ENCODE measurements at places on chromosomes 1 and 21.

DNA sequence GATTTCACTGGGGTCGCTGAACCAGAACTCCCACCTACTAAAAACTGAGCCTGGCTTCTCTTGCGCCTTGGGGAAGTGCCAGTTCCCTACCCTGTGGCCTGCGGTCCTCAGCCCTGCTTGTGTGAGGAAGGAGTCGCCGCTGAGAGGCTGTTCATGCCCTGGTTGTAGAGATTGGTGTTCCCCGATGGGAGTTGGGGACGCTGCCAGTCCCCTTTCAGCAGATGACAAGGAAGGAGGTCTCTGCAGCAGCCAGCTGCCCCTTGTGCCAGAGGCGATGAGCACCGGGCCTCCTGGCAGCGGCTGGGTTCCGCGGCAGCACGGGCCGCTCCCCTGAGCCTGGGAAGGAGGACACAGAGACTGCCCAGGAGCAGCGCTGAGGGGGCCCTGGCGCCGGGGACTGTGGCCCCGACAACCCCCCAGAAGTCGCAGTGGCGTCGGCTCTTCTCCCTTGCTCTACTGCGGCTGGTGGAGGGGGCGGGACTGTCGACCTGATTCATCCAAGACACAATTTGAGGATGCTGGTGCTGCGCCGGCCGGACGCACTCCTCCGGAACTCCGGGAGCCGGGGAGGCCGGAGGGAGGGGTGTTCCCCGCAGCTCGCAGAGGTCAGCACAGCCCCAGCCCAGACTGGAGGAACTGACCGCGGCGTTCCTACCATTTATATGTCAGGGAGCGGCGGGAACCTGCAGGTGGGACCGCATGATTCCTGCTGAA lies 12.0 kb upstream of the ADORA3 start:
- no peak for DNase-seq

DNA sequence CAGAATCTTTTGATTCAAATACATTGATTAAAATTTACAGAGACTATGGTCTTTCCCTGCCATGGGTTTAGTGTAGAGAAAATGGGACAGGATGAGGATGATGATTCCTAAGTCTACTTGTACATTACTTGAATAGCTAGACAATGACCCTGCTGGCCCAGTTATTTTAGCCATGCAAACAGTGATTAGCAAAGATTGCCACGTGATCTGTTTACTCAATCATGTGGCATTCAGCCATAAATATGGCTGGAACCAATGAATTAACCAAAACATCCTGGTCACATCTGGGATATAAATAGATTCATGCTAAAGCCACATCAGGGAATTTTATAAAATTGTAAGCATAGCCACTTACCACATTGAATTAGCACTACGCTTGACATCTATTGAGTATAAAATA lies 167.3 kb downstream of the PBX1 start:
- no peak for DNase-seq

- no peak for DNase-seq
Measured at GRCh38 chr1:225763716-225764548, 13.7 kb upstream of the SRP9 start.

DNA sequence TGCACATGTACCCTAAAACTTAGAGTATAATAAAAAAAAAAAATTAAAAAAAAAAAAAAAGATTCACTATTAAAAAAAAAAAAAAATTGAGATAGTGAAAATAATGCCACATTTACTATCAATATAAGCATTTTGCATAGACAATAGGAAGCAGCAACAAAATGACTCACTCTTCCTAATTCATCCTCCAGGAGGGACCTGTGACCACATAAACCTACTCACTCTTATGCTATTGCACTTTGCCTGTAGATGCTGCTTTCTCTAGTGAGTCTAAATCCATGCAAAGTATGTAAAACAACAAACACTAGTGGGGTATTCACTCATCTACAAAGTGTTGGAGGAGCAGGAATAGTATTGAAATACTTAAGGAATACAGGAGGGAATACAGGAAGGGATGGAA lies 2.9 kb downstream of the OR10J5 start:
- no peak for DNase-seq

GRCh38 chr21:35153671-35154070 lies 104.6 kb upstream of the RUNX1 start:
- no peak for DNase-seq

- no peak for DNase-seq
Measured at GRCh38 chr1:40301066-40301465, 16.0 kb downstream of the COL9A2 start.

DNA sequence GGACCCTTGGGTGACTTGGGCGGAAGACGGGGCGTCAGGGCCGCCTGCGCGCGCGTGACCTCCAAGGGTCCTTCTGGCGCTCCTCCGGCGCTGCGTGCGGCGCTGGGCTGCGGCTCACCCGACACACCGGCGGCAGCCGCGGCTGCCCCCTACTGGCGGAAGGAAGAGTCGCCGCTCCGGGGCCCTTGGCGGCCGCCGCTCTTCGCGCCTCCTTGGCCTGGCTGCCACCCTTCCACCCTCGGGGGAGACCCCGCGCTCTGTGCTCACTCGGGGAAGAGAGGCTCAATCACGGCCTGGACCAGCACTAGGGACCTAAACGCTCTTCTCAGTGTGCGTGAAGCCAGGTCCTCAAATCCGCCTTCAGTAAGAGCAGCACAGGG lies 89.7 kb downstream of the DMRTA2 start:
- peak; percentile 51 for DNase-seq

GRCh38 chr1:110164725-110165350 lies 14.5 kb downstream of the SLC6A17 start:
- DNase-seq = no peak

- DNase-seq = no peak
Measured at GRCh38 chr1:21437341-21437640, 2.6 kb upstream of the NBPF3 start.

DNA sequence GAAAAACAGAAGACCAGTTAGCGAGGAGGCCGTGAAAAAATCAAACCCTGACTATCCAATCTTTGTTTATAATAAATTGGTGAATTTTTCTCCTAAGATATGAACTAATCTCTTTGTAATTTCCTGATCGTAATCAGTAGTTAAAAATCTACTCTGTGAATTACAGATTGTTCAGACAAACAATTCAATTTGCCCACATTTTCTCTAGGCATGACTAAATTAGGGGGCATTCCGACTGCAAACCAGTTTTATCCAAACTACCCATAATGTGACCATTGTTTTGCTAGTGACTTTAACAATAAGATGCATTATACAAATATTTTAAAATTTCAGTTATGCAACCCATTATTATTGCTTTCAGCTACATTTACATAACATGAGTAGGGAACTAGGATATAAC lies 546.9 kb upstream of the ADAMTS5 start:
- DNase-seq = no peak

- no peak for DNase-seq
Measured at GRCh38 chr1:31460027-31460426, 47.0 kb downstream of the SERINC2 start.

GRCh38 chr1:162857850-162858249 lies 3.1 kb downstream of the CCDC190 start:
- DNase-seq = no peak

GRCh38 chr1:182120411-182121258 lies 59.1 kb upstream of the ZNF648 start:
- DNase-seq = no peak
